ENCODE measurements at places on chromosomes 4 and X.

DNA sequence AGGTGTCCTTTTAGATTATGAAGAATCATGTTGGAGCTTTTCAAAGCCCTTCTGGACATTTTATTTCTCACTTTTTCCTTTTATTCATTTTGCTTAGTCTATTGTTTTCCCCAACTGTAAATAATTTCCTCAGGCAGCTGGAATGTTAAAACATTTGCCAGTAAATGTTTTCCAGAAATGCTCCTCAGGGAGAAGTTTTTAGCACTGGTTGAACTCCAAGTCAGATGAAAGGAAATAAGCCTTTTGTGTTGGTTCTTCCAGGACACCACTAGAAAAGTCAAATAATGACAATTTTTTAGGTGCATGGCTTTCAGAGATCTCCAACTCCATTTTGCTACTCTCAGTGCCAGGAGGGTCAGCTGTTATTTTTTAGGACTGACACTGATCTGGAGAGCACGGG is 127.9 kb downstream of the IL13RA2 start:
- no peak for DNase-seq

DNA sequence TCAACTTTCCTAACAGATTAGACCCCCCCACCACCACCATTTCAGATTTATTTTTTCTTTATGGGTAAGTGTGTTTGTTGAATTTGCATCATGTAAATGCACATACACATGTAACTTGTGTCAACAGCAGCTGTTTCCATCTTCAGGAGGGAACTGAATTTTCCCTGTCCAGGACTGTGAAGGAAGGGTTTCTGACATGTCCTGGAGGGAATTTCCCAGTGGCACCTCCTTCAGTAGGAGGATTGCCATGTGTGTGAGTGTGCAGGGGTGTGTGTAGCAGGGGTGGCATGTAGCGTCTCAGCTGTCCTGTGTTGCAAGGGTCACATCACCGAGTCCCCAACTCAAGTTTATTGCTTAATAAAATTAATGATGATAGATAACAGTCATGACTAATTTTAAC is 19.7 kb downstream of the HERC6 start:
- DNase-seq = no peak

DNA sequence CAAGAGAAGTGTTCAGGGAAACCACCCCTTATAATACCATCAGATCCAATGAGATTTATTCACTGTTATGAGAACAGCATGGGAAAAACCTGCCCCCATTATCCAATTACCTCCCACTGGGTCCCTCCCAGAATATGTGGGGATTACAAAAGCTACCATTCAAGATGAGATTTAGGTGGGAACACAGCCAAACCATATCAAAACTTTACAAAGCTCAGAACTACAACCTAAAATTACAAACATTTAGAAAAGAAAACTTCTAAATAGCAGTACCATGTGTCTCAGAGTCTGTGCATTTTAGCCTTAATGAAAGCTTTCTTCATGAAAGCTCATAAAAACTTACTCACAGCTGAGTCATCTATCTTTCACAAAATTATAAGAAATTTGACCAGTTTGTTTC is 1442.8 kb upstream of the PCDH7 start:
- no peak for DNase-seq

DNA sequence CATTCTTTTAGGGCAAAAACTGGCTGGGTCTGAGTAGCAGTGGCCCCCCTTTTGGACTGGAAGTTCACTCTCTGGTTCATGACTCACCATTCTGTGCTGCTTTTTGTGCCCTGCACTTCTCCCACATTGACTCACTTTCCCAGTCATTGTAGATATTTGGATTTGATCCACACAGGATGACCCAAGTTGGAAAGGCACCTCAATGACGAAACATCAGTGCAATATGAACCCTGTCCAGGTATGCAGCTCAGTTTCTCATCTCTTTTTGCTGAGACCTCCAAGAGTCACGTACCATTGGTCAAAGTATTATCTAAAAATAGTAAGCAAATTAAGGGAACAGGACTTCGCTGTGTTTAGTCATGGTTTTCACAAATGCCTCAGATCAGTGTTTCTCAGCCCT is 92.7 kb downstream of the CBLL2 start:
- DNase-seq = no peak

DNA sequence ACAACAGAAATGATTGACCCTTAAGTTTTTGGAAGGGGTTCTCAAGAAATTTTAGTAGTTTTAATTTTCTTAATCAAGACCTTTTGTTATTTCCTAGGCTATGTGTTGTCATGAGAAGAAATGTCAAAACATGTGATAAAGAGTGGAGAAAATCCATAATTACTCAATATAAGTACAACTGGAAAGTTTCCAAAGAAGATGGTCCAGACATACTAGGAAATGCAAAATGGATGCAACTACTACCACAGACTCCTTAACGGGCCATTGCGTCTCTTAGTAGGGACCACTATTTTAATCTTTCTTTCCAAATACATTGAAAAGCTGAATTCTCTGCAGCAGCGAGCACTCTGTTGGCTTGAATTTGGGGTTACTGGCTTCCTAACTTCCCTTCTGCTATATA is 148.8 kb downstream of the NWD2 start:
- no peak for DNase-seq

GRCh38 chr4:99968330-99968729 is 18.3 kb upstream of the H2AZ1 start:
- DNase-seq = no peak

DNA sequence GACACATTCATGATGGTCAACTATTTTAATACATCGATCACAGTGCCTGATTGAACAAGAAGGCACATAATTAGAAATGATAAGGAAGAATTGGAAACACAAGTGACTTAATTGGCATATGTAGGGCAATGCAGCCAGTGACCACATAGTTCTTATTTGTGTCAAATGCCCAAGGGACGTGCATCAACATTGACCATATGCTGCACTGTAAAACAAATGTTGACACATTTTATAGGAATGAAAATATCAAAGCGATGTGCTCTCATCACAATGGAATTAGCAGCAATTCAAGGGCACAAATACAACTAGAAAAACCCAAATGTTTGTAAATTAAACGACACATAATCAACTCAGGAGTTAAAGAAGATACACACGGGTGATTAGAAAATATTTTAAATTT is 948.3 kb upstream of the PRKX start:
- DNase-seq = no peak

- no peak for DNase-seq
Observed at GRCh38 chr4:153257151-153257620, 52.9 kb downstream of the TRIM2 start.

GRCh38 chr4:73735231-73735630 is 5.1 kb upstream of the CXCL8 start:
- DNase-seq = no peak

DNA sequence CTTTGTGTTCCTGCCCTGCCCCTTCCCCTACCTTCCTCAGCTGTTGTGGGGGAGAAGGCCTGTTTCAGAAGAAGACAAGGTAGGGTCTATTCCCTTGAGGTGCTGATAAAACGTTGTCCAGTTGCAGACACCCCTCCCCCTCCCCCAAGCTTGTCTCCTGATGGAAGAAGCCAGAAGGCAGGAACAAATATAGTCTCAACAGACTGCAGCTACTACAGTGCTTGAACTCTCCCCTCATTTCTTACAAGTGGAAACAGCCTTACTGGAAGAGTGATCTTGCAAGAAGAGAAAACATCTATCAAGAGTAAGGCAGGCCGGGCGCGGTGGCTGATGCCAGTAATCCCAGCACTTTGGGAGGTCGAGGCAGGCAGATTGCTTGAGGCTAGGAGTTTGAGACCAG is 11.0 kb upstream of the MAP7D3 start:
- DNase-seq = no peak

- no peak for DNase-seq
Observed at GRCh38 chr4:16271411-16271810, 45.1 kb upstream of the TAPT1 start.

DNA sequence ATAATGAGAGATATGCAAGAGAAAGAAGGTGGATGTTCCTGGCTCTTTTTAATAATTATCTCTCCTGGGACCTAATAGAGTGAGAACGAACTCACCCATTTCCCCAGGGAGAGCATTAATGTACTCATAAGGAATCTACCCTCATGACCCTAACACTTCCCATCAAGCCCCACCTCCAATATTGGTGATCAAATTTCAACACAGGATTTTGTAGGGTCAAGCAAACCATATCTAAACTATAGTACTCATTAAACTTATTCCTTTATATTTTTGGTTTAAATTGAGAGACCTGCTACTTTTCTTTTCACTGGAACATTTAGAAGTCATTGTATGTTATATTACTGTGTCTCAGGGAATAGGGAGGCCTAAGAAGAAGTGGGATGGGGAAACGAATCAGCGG is 2.6 kb downstream of the UGT2A3 start:
- no peak for DNase-seq

DNA sequence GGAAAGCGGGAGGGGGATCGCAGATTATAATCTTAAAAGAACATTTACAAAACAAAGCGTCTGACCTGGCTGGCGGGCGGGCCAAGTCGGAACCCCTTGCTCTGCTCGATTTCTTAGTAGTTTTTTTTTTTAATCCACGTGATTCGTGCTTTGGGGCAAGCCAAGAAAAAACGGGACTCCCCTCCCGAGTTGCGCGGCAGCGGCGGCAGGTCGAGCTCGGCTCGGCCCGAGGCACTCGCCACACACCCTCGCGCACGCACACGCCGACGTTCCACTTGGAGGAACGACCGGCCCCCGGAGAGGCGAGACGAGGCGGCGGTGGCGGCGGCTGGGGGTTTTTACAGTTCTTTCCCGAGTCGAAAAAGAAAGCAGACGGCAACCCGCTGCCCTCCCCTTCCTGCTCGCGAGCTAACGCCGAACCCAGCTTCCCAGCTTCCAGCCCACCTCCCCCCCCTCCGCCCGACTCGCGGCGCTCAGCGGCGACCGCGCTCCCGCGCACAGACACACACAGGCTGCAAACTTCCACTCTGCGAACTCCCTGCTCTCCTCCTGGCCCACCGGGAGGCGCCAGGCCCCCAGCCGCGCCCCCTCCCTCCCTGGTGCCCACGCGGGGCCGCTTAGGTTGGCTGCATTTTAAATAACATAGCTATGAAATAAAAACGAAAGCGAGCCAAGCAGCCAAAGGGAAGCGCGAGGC is 1.2 kb downstream of the BCOR start:
- no peak for DNase-seq

GRCh38 chr4:122764821-122765215 is 32.3 kb downstream of the BBS12 start:
- no peak for DNase-seq

- no peak for DNase-seq
Observed at GRCh38 chrX:144722307-144722706, 525.0 kb upstream of the SPANXN1 start.

GRCh38 chrX:46380148-46380752 is 165.0 kb downstream of the ZNF674 start:
- no peak for DNase-seq

DNA sequence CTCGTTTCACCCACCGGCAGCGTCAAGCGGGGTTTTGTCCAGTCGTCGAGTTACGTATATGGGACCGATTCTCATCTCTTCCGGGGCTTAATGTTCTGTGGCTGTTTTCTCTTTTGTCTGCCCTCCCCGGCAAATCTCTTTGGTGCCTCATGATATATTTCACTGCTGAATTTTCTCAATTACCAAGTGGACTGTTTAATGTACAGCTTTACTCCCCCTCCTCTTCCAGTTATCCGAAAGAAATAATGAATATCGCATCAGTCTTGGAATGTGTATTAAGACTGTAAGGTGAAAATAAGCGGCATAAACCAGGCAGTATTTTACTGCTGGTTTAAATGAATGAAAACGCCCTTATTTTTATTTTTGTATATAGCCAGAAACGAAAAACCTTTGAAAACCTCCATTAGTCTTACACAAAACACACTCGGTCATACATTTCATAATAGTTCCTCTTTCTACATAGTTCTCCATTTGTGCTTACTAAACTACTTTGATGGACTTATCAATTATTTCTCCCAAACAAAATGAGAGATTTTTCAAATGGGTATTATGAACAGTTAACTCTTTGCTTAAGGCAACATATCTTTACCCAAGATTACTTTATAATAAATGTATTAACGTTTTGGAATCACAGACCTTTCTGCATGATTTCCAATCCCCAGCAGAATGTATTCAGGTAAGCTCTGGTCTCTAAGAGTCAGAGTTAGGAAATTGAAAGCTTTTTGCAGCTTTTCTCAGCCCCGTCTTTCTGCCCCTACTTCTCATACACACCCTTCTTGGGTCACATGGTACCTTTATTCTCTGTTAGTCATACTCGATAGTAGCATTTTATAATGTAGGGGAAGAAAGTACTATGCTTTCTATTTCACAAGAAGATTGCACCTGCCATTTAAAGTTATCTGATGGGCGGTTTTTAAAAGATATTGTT is 979 bp downstream of the RP2 start:
- DNase-seq = no peak

DNA sequence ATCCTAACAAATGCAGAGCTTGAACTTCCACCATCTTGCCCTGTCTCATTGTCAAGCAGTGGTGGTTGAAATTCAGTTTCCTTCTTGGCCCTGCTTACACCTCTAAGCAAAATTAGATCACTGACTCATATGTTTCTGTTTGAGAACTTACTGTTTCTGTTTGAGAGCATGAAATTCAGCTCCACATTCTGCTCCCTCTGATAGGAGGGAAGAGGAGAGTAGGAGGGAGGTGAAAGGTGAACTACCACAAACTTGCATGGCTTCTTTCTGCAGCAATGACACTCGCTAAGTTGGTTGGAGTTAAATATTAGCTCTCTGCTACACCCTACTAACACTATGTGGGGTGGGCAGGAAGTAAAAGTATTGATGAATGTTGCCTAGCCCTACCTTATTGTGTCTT is 117.8 kb upstream of the EDA2R start:
- no peak for DNase-seq

DNA sequence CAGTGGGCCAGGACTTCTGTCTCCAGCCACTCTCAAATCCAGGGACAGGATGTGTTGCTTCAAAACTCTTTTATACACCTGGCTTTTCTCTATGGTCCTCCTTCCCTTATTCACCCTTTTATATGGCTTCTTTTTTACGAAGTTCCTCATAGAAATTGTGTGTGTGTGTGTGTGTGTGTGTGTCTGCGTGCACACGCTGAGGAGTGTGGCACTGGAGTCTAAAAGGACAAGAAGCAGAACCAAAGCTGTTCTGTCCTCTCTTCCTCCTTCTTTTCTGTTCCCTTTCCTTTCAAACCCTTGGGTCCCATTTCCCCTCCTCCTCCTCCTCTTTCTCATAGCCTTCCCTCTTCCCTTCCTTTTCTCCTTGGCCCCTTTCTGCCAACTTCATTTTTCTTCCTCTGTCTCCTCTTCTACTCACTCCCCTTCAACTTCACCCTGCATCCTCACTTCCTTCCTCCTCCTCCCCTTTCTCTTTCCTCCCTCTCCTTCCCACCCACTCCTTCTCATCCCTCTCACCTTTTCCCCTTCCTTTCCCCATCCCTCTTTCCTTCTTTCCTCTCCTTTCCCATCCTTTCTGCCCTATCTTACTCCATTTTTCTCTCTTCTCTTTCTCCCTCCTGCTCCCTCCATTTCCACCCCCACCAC is 360.5 kb downstream of the MID1IP1 start:
- no peak for DNase-seq

DNA sequence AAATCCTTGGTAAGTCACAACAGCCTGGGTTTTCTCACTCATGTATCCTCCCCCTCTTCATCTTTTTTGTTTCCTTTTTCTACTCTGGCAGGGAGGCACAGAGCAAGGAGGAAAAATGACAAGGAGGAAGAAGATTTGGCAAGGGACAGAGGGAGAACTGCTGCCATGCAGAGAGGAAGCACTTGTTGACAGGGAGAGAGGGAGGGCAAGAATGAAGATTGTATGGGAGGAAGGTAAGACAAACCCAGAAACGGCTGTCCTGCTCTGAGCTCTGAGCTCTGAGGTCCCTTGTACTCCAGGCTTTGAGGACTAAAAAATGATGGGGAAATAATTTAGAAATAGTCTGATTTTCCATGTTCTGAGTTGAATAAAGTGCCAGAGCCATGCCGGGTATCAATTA is 123.9 kb downstream of the DCHS2 start:
- DNase-seq = no peak

- no peak for DNase-seq
Observed at GRCh38 chrX:46433892-46434291, 111.3 kb downstream of the ZNF674 start.

All from cortex of kidney (tissue), 1 donor.